Neural progenitor cell (in vitro differentiated cells): ENCODE measurements at places on chromosomes 11 and 22. TPM values are rescaled to one million over a fixed set of nuclear protein-coding genes. Genes with fewer than 3 reads are reported as not detected.

Gene SLC5A4
- 0.06 TPM in 2 replicates for total RNA-seq

Gene OR52A1
- total RNA-seq = not detected in 2 replicates

Gene OR5B21
- not detected in 2 replicates for total RNA-seq

Gene SCT
- not detected in 2 replicates for total RNA-seq

Gene TIMM8B
- total RNA-seq = 38.9 and 46.9 TPM in 2 replicates

Gene TRIM29
- 0.11 TPM in 1 of 2 replicates, not detected in the other for total RNA-seq

Gene PGA5
- 0.19 TPM in 1 of 2 replicates, not detected in the other for total RNA-seq

Gene OR51E2
- not detected in 2 replicates for total RNA-seq

Gene NAP1L4
- 108 and 191 TPM in 2 replicates for total RNA-seq

- no peaks in the 10 kb centered on the region for H3K36me3 ChIP-seq
- no peak overlapping the region for H3K4me3 ChIP-seq
- H3K4me1 ChIP-seq = no peaks in the 10 kb centered on the region
Observed at GRCh38 chr11:1281326-1281973, 28.0 kb downstream of the TOLLIP start.

DNA sequence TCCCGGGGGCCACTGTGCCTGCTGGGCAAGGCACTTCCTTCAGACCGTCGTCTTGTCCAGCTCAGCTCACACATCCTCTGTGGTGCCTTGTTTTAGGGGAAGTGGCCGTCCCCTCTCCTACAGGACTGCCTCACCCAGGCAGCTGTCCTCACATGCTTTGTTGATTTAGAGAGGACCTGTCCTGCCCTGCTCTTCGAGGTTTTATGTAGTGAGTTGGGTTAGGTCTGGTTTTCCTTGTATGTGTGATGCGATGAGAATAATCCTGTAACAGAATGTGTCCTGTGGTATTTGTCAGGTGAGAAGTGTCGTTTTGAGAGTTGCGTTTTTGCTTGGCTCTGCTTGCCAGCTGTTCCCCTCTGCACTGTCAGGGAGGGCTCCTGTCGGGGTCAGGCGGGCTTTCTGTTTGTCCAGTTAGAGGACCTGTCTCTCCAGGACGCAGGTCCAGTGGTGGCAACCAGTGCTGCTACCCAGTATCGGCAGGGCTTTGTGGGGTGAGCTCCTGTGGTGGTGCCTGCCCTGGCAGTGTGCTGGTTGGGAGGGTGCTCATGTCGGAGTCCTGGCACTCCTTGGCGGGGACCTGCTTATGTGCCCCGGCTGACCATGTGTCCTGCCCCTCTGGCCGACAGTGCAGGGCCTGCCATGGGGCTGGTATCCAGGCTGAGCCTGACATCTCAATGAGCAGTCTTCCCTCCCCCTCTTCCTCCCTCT is 41.3 kb downstream of the MUC6 start:
- H3K4me1 ChIP-seq = no peaks in the 10 kb centered on the region
- no peaks in the 10 kb centered on the region for H3K36me3 ChIP-seq
- no peak for DNase-seq
- no peak overlapping the region for H3K4me3 ChIP-seq
- H3K27me3 ChIP-seq = no peaks in the 10 kb centered on the region
- H3K27ac ChIP-seq = peak overlapping the region; percentile 1

DNA sequence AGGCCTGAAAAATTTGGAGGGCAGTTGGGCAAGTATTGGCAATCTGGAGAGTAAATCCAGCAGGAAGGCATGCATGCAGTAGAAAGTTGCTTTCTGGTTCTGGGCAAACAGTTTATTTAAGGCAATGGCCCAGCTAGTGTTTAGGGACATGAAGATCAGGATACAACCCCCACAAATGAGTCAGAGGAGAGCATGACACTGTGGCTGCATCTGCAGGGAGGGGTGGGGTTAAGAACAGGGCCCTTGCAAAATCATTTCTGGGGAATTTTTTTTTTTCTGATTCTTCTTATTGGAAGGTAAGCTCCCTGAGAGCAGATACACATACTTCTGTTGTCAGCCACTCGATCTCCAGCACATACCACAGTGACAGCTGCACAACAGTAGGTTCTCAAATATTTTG is 61.1 kb downstream of the FDX1 start:
- no peaks in the 10 kb centered on the region for H3K27me3 ChIP-seq
- DNase-seq = no peak
- peaks cover 4% of the 10 kb centered on the region for H3K4me1 ChIP-seq
- H3K36me3 ChIP-seq = no peaks in the 10 kb centered on the region

- H3K4me1 ChIP-seq = no peaks in the 10 kb centered on the region
- H3K27me3 ChIP-seq = no peaks in the 10 kb centered on the region
- no peak overlapping the region for H3K4me3 ChIP-seq
- DNase-seq = no peak
- H3K36me3 ChIP-seq = no peaks in the 10 kb centered on the region
Observed at GRCh38 chr22:40520562-40520961, 116.0 kb downstream of the MRTFA start.

GRCh38 chr22:19193879-19194278 is 15.3 kb upstream of the SLC25A1 start:
- no peaks in the 10 kb centered on the region for H3K36me3 ChIP-seq
- no peak overlapping the region for H3K27ac ChIP-seq
- H3K4me3 ChIP-seq = no peak overlapping the region
- no peak for DNase-seq

DNA sequence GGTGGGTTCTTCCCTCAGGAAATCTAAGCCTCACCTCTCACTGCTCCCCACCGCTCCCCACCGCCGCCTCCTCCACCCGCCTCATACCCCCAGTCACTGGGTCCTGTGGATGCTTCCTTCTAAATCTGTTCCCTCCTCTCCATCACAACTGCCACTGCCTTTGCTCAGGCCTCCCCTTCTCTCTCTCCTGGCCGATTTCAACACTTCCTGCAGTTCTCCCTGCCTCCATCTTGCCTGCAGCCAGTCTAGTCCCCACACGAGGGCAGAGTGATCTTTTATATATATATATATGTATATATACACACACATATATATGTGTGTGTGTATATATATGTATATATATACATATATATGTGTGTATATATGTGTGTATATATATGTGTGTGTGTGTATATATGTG is 27.8 kb downstream of the CREB3L1 start:
- H3K4me3 ChIP-seq = no peak overlapping the region
- no peak for DNase-seq
- no peaks in the 10 kb centered on the region for H3K36me3 ChIP-seq
- H3K4me1 ChIP-seq = peaks cover 11% of the 10 kb centered on the region
- H3K27ac ChIP-seq = no peak overlapping the region
- no peaks in the 10 kb centered on the region for H3K27me3 ChIP-seq

DNA sequence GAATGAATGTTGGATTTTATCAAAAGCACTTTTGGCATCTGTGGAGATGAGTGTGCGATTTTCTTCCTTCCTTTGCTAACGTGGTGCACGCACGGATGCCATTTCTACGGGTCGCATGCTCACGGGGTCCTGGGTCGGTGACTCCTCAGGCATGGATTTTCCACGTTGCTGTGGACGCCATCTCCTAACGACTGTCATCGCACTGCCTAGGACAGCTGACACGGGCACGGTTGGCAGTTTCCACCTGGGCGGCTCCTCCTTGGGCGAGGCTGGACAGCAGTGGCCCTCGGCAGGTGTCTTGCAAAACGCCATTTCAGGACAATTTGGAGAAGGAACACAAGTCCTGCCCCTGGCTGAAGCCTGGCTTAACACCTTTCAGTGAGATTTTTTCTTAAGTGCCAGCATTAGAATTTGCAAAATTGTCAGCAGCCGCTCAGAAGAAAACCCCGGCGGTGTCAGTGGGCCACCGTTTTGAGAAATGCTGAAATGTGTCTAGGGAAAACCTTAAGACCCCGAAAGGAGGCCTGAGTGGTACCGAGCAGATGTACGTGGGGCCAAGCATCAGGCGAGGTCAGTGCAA is 34.7 kb upstream of the TOLLIP start:
- H3K27me3 ChIP-seq = peaks cover 25% of the 10 kb centered on the region
- H3K27ac ChIP-seq = no peak overlapping the region
- no peak overlapping the region for H3K4me3 ChIP-seq
- H3K36me3 ChIP-seq = no peaks in the 10 kb centered on the region
- peaks cover 11% of the 10 kb centered on the region for H3K4me1 ChIP-seq
- DNase-seq = no peak

GRCh38 chr22:49152127-49152938 is 675.3 kb downstream of the BRD1 start:
- no peaks in the 10 kb centered on the region for H3K27me3 ChIP-seq
- H3K27ac ChIP-seq = no peak overlapping the region
- peak; percentile 68 for DNase-seq
- H3K36me3 ChIP-seq = no peaks in the 10 kb centered on the region
- H3K4me1 ChIP-seq = peaks cover 18% of the 10 kb centered on the region
- H3K4me3 ChIP-seq = no peak overlapping the region

DNA sequence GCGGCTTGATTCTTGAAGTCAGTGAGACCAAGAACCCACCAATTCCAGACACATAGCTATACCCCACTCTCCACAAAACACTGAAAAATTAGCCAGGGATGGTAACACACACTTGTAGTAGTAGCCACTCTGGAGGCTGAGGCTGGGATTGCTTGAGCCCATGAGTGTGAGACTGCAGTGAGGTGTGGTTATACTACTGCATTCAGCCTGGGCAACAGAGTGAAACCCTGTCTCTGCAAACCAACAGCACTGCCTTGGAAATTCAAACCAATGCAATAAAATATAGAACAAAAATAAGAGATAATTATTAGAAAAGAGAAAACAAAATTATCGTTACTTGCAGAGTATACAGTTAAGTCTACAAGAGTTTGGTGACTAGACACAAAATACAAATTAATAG is 20.2 kb upstream of the PRDM10 start:
- no peak overlapping the region for H3K4me3 ChIP-seq
- H3K4me1 ChIP-seq = no peaks in the 10 kb centered on the region
- no peaks in the 10 kb centered on the region for H3K36me3 ChIP-seq
- H3K27ac ChIP-seq = no peak overlapping the region
- no peak for DNase-seq

DNA sequence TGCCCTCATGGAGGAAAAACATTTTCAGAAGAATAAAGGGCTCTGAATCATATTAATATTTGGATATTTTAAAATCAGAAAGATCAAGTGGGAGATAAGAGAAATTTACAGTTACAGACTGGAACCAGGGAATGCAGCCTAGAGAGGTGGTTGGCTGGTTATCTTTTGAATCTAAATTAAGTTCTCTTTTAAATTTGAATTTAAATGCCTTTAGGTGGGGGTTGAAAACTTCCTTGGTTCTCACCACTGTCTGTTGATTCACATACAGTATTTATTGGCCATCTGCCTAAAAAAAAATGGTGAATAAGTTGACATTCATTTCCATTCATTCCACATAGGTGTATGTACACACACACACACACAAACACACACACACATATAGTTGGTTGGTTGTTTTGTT is 35.7 kb upstream of the PTPRJ start:
- H3K27me3 ChIP-seq = no peaks in the 10 kb centered on the region
- H3K36me3 ChIP-seq = no peaks in the 10 kb centered on the region
- H3K27ac ChIP-seq = peak overlapping the region; percentile 43
- peak overlapping the region; percentile 24 for H3K4me3 ChIP-seq

DNA sequence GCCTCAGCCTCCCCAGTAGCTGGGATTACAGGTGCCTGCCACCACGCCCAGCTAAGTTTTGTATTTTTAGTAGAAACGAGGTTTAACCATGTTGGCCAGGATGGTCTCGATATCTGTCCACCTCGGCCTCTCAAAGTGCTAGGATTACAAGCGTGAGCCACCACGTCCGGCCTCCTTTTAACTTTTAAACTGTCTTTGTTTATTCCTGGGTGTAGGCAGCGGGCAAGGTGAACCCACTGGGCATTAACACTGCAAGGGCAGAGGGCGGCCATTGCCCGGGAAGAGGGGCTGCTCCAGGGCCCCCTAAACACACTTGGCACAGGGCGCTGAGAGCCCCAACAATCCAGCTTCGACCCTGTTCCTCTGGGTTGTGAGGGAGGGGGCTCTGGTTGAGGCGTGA is 693.6 kb downstream of the BRD1 start:
- no peak overlapping the region for H3K27ac ChIP-seq
- no peaks in the 10 kb centered on the region for H3K36me3 ChIP-seq
- no peaks in the 10 kb centered on the region for H3K27me3 ChIP-seq
- H3K4me1 ChIP-seq = no peaks in the 10 kb centered on the region

DNA sequence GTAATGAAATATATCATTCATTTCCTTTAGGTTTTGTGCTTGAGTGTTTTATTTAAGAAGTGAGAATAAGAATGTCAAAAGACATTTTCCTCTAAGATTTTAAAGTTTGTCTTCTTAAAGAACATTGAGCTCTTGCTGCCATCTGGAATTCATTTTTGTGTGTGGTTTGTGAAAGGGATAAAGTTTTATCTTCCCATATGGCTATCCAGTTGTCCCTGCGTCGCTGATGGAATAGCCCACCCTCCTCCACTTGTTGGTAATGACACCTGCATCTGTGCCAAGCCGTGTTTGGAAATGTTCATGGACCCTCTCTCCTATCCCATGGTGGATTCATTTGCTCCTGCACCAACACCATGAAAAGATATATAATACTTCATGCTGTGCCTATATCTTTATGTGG is 901.5 kb downstream of the BRD1 start:
- H3K4me1 ChIP-seq = no peaks in the 10 kb centered on the region
- peaks cover 5% of the 10 kb centered on the region for H3K27me3 ChIP-seq
- no peaks in the 10 kb centered on the region for H3K36me3 ChIP-seq
- H3K4me3 ChIP-seq = no peak overlapping the region
- H3K27ac ChIP-seq = no peak overlapping the region

DNA sequence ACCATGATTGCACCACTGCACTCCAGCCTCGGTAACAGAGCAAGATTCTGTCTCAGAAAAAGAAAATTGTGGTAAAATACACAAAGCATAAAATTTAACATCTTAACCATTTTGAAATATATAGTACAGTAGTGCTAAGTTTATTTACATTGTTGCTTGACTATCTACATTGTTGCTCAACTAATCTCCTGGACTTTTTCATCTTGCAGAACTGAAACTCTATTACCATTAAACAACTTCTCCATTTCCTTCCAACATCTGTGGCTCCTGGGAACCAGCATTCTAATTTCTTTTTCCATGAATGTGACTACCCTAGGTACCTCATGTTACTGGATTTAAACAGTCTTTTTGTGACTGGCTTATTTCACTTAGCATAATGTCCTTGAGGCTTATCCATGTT is 13.5 kb upstream of the VWA5A start:
- H3K4me1 ChIP-seq = no peaks in the 10 kb centered on the region
- no peak for DNase-seq
- H3K4me3 ChIP-seq = no peak overlapping the region
- H3K27me3 ChIP-seq = no peaks in the 10 kb centered on the region
- no peaks in the 10 kb centered on the region for H3K36me3 ChIP-seq
- H3K27ac ChIP-seq = no peak overlapping the region

DNA sequence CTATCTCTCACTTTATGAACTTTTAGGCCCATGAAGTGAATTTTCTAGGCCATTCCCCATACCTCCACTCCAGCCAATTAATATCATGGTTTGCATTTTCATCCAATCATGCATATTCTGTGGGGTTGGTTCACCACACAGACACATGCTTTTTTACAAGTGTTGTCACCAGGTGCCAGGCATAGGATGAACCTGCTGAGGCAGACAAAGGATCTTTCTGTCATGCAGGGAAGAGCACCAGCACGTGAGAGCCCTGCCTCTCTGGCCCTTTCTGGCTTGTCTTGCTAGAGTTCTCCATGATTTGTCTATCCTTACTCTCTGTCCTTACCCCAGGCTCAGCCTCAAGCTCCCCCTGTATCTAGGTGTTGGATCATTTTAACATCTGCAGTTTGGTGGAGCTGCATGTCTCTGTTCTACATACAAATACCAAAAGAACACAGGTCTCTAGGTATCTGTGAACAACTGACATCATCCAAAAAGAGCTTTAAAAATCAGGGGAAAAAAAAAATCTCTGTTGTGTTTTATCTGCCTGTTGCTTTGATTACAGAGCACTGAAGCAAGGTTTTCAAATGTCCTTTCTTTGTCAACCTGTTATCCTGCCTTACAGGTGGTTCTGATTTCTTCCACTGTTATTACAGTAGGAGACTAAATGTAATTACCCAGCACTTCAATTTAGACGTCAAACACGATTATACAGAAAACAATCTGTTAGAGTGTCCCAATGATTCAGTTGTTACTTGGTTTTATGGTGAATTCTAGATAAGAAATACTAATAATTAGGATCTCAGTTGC is 58.4 kb upstream of the GRAMD1B start:
- peaks cover 5% of the 10 kb centered on the region for H3K4me1 ChIP-seq
- H3K27me3 ChIP-seq = no peaks in the 10 kb centered on the region
- no peaks in the 10 kb centered on the region for H3K36me3 ChIP-seq
